ENCODE measurements at places on chromosomes 4 and X. TPM values are rescaled to one million over a fixed set of nuclear protein-coding genes. Genes with fewer than 3 reads are reported as not detected.

Gene RNF128
- total RNA-seq, result 0.55 TPM

Gene NAA15
- total RNA-seq, result 24.2 TPM

Gene TRIM61
- total RNA-seq, result 1.1 TPM

Gene AKAP14
- not detected for total RNA-seq

Gene C4orf50
- total RNA-seq, result not detected

Gene P2RY10
- total RNA-seq, result not detected

Gene PDLIM3
- total RNA-seq, result 783 TPM

Gene SATL1
- not detected for total RNA-seq

Gene GABRB1
- total RNA-seq, result 2.6 TPM

Gene CFAP47
- not detected for total RNA-seq

Gene PRSS12
- total RNA-seq, result 0.12 TPM

Gene SORBS2
- total RNA-seq, result 741 TPM

Gene C4orf51
- total RNA-seq, result not detected

Gene USP17L5
- not detected for total RNA-seq

Gene IL3RA
- 2.4 TPM for total RNA-seq

Gene LIN54
- total RNA-seq, result 6.2 TPM

Gene STOX2
- total RNA-seq, result 18.5 TPM

Gene JADE1
- total RNA-seq, result 15.4 TPM

Gene USP27X
- total RNA-seq, result 2.4 TPM

Gene SPIN2B
- 5.7 TPM for total RNA-seq

Gene SPIN2A
- not detected for total RNA-seq

Gene TNIP3
- not detected for total RNA-seq

Gene TAF7L
- total RNA-seq, result not detected

Gene COL4A6
- 17.7 TPM for total RNA-seq

Gene CPLX1
- total RNA-seq, result 0.98 TPM

Gene MAB21L2
- 7.3 TPM for total RNA-seq

Gene ANK2
- total RNA-seq, result 169 TPM

Gene TIGD4
- 0.28 TPM for total RNA-seq

Gene PABPC1L2A
- not detected for total RNA-seq

Gene RBMXL3
- total RNA-seq, result not detected

Gene SPANXD
- not detected for total RNA-seq

Gene FGFRL1
- total RNA-seq, result 47.1 TPM

Gene TXK
- total RNA-seq, result 0.35 TPM

Gene PABPC1L2B
- total RNA-seq, result not detected

Gene TEX11
- not detected for total RNA-seq

Gene TMEM131L
- total RNA-seq, result 15.4 TPM

Gene CENPI
- 0.63 TPM for total RNA-seq

Gene SLC7A11
- total RNA-seq, result 1.5 TPM

Gene GRIA3
- total RNA-seq, result 1.0 TPM

Gene CHM
- 8.7 TPM for total RNA-seq

Gene GLUD2
- 0.59 TPM for total RNA-seq

Gene L1CAM
- 7.0 TPM for total RNA-seq

Gene NMU
- total RNA-seq, result not detected

Gene CRLF2
- not detected for total RNA-seq

Gene ZAR1
- total RNA-seq, result not detected

Gene FRMD7
- total RNA-seq, result not detected

Gene HS3ST1
- 8.4 TPM for total RNA-seq

Gene TEX13B
- total RNA-seq, result not detected

Gene GLRB
- total RNA-seq, result 14.5 TPM

Gene ARL9
- total RNA-seq, result not detected

Gene GABRE
- 4.2 TPM for total RNA-seq

Gene MAGEB2
- not detected for total RNA-seq
